CD4-positive, alpha-beta T cell (primary cell): ENCODE measurements at places on chromosomes 7 and 10.

GRCh38 chr10:124667425-124668345 lies 76.5 kb downstream of the FAM53B start:
- no peaks in the 10 kb centered on the region for H3K27me3 ChIP-seq
- DNase-seq, result no peak
- H3K36me3 ChIP-seq, result peaks cover 50% of the 10 kb centered on the region

DNA sequence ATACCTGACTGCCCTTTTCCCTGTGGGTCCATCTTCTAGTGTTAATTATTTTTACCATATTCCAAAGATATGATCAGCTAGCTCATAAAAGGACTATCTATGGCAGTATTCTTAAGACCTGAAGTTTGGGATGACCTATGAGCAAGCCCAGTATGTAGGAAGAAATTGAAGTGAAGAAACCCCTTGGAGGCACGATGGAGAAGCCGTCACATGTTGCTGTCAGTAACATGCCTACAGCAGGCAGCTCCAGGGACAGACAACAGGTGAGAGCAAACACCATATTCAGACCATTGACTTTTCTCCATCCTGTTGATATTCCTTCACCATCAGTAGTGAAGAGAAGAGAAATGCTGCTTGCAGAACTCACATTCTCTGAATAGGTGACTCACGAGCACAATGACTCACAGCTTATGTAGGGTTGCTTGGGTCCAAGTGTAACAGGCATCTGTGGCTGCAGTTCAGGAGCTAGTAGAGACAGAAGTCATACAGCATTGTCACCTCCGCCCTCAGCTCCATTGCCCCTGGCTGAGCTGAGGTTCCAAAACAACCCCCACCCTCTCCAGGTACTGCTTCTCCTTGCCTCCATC lies 8.4 kb upstream of the LYZL2 start:
- no peak overlapping the region for H3K4me3 ChIP-seq
- H3K27ac ChIP-seq, result no peak overlapping the region
- H3K27me3 ChIP-seq, result peaks cover 9% of the 10 kb centered on the region
- H3K4me1 ChIP-seq, result no peaks in the 10 kb centered on the region
- H3K36me3 ChIP-seq, result no peaks in the 10 kb centered on the region

GRCh38 chr10:73839276-73839966 lies 28.0 kb upstream of the NDST2 start:
- no peaks in the 10 kb centered on the region for H3K27me3 ChIP-seq
- no peak overlapping the region for H3K27ac ChIP-seq
- DNase-seq, result no peak
- peaks cover 86% of the 10 kb centered on the region for H3K36me3 ChIP-seq

- H3K27me3 ChIP-seq, result no peaks in the 10 kb centered on the region
- DNase-seq, result no peak
- H3K4me3 ChIP-seq, result peak overlapping the region; percentile 74
- H3K36me3 ChIP-seq, result peaks cover 3% of the 10 kb centered on the region
- H3K4me1 ChIP-seq, result peaks cover 46% of the 10 kb centered on the region
These were observed 218 bp downstream of the GDI2 start for GRCh38 chr10:5813091-5813340.

DNA sequence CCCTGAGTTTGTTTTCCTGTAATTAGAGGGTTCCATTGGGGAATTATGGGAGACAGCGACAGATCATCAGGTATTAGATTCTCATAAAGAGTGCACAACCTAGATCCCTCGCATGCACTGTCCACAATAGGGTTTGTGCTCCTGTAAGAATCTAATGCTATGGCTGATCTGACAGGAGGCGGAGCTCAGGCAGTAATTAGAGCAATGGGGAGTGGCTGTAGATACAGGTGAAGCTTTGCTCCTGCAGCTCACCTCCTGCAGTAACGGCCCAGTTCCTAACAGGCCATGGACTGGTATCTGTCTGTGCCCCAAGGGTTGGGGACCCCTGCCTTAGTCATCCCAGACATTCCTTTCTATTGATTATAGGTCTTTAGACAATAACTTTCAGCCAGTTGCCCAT lies 894 bp upstream of the ZSCAN21 start:
- H3K27me3 ChIP-seq, result no peaks in the 10 kb centered on the region
- H3K27ac ChIP-seq, result no peak overlapping the region
- H3K36me3 ChIP-seq, result no peaks in the 10 kb centered on the region
- DNase-seq, result no peak
- H3K4me3 ChIP-seq, result no peak overlapping the region

- no peaks in the 10 kb centered on the region for H3K4me1 ChIP-seq
- no peaks in the 10 kb centered on the region for H3K36me3 ChIP-seq
- no peak overlapping the region for H3K4me3 ChIP-seq
- no peaks in the 10 kb centered on the region for H3K27me3 ChIP-seq
- DNase-seq, result no peak
These were observed 381.0 kb upstream of the TPK1 start for GRCh38 chr7:145216866-145217265.

- H3K4me1 ChIP-seq, result no peaks in the 10 kb centered on the region
- no peaks in the 10 kb centered on the region for H3K27me3 ChIP-seq
- peak; percentile 2 for DNase-seq
These were observed 17.4 kb downstream of the SLC13A4 start for GRCh38 chr7:135710417-135711138.

DNA sequence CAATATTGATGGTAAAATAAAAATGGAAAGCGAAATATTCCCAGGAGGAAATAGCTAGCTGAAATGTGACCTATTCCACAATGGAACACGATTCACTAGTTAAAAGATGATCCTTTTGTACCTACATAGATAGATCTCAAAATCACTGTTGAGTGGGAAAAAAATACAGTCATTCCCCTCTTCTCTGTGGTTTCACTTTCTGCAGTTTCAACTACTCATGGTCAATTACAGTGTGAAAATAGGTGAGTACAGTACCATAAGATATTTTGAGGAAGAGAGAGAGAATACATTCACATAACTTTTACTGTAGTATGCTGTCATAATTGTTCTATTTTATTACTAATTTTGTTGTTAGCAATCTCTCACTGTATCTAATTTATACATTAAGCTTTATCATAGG lies 56.0 kb upstream of the COL13A1 start:
- no peaks in the 10 kb centered on the region for H3K4me1 ChIP-seq
- DNase-seq, result no peak
- no peak overlapping the region for H3K27ac ChIP-seq
- no peaks in the 10 kb centered on the region for H3K36me3 ChIP-seq
